ENCODE measurements at places on chromosomes 11 and 22. TPM values are rescaled to one million over a fixed set of nuclear protein-coding genes. Genes with fewer than 3 reads are reported as not detected.

The BLID gene
- total RNA-seq: not detected

DNA sequence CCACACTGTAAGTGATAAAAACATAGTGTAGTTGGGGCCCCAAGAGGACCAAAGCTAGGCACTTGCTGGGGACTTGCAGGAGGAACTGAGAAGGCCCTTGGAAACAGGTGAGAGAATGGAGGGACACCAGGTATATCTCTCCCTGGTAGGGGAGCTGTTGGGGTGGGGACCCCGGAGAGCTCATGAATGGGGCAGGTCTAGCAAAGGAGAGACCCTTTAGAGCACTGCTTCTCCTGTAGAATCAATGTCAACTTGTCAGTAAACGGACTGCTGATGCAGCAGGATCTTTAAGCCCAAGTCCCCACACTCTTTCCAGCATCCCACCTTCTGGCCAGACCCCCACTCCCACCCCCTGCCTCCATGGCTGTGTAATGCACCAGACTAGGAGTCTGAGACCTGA is 109.6 kb upstream of the THY1 start:
- no peaks in the 10 kb centered on the region for H3K36me3 ChIP-seq
- H3K4me1 ChIP-seq: peaks cover 6% of the 10 kb centered on the region
- peaks cover 13% of the 10 kb centered on the region for H3K27me3 ChIP-seq

DNA sequence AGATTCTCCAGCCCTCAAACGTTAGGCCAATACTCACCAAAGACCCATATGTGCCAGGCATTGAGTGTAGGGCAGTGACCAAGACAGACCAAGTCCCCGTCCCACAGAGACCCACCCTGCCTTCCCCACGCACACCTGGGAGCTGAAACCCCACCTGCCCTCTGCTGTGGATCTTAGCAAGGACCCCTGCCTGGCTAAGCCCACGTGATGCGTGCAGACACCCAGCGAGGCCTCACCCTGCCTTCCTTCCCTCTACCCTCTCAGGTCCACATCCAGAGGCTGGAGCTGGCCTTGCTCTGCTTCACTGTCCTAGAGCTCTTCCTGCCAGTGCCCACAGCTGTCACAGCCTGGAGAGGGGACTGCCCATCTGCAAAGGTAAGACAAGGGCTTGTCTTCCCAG is 10.2 kb downstream of the MS4A10 start:
- no peak overlapping the region for H3K27ac ChIP-seq
- H3K4me1 ChIP-seq: no peaks in the 10 kb centered on the region
- no peak overlapping the region for H3K4me3 ChIP-seq
- no peak for DNase-seq

The FIBIN gene
- 0.37 TPM for total RNA-seq

Measured in WTC11 (cell line).